ENCODE measurements at places on chromosomes 2 and 18. TPM values are rescaled to one million over a fixed set of nuclear protein-coding genes. Genes with fewer than 3 reads are reported as not detected.

COL3A1 gene
- total RNA-seq: 16.2 TPM

KLHL14 gene
- total RNA-seq: not detected

CNDP1 gene
- total RNA-seq: not detected

FAM237A gene
- not detected for total RNA-seq

SLC16A14 gene
- 0.51 TPM for total RNA-seq

FBXO41 gene
- total RNA-seq: 0.23 TPM

PLCD4 gene
- total RNA-seq: 60.9 TPM

HOXD9 gene
- total RNA-seq: 1.2 TPM

MAPK4 gene
- 2.4 TPM for total RNA-seq

GALR1 gene
- not detected for total RNA-seq

LPIN1 gene
- 529 TPM for total RNA-seq
